ENCODE measurements at places on chromosomes 4 and X.

GRCh38 chr4:99447079-99447478 is 11.9 kb upstream of the ADH7 start:
- peak; percentile 72 for DNase-seq

GRCh38 chr4:75736862-75737261 is 12.5 kb downstream of the USO1 start:
- peak; percentile 41 for DNase-seq

GRCh38 chr4:23789762-23790161 is 100.1 kb downstream of the PPARGC1A start:
- peak; percentile 56 for DNase-seq

DNA sequence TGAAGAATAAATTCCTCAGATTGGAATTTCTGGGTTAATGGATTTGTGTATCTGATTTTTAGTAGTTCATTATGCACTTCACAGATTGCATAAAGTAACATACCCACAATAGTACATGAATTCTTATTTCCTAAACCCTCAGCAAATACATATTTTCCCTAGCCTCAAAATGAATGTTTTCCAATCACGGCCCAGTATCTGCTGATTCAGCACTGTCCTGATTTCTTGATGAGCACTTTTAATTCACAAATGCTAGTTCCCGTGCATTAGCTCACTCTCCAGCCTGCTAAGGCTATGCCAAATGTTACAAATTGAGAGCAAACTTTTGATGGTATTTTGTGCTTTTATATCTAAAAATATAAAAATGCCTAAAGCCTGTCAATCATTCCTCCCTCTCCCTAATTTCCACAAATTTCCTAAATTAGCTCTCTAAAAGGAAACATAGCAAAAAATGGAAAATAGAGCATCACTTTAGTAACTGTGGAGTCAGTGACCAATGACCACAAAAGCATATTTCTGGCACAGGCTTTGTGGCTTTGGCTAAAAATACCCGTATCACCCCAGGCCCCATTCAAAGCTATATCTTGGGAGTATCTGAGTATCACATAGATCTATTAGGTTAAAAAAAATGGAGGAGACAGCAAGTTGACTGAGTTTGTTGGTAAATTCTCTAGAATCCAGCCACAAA is 75.5 kb downstream of the NAF1 start:
- no peak for DNase-seq
